ENCODE measurements at places on chromosomes 5 and 9. TPM values are rescaled to one million over a fixed set of nuclear protein-coding genes. Genes with fewer than 3 reads are reported as not detected.

The CCDC112 gene
- 11.3 TPM for total RNA-seq

The TMC1 gene
- total RNA-seq = not detected

The IFNB1 gene
- 0.61 TPM for total RNA-seq

The COL27A1 gene
- 20.1 TPM for total RNA-seq

The SELENOP gene
- 2.0 TPM for total RNA-seq

The CNTNAP3 gene
- 6.3 TPM for total RNA-seq

The SMU1 gene
- 12.3 TPM for total RNA-seq

The ANKRD55 gene
- not detected for total RNA-seq

The TXNDC8 gene
- total RNA-seq = not detected

The GMCL2 gene
- total RNA-seq = not detected

The GARIN3 gene
- not detected for total RNA-seq

The GRAMD2B gene
- total RNA-seq = 23.3 TPM

The SYNPO gene
- total RNA-seq = 0.92 TPM

The ZNF484 gene
- 6.3 TPM for total RNA-seq

GRCh38 chr5:35067985-35068384 lies 20.2 kb upstream of the AGXT2 start:
- no peak for DNase-seq

- no peak for DNase-seq
These were observed 77.0 kb downstream of the DCP2 start for GRCh38 chr5:113053511-113053995.

DNA sequence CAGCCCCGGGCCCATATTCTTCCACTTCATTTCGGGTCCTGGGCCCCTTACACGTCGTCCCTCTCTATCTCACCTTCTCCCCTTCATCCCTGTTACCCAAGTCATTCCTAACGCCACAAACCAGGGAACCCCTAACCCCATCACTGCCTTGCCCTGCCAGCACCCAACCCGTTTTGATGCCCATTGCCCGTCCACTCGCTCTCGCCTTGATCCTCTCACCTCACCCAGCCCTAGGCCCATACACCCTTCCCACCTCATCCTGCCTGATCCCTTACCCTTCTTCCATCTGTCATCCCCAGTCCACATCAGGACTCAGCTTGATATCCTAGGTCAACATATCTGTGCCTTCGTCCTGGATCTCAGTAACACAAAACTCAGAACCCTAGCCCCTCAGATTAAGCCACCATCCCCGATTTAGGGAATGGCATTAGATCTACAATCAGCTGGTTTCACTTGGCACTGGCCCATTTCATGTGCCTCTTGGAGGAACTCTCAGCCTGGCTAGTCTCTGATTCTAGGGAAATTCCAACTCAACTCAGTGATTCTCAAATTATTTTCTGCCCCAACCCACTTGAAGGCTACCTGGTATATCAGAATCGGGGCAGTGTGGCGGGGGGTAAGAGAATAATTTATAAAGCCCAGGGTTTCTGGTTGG lies 489 bp downstream of the CHMP5 start:
- DNase-seq = no peak

DNA sequence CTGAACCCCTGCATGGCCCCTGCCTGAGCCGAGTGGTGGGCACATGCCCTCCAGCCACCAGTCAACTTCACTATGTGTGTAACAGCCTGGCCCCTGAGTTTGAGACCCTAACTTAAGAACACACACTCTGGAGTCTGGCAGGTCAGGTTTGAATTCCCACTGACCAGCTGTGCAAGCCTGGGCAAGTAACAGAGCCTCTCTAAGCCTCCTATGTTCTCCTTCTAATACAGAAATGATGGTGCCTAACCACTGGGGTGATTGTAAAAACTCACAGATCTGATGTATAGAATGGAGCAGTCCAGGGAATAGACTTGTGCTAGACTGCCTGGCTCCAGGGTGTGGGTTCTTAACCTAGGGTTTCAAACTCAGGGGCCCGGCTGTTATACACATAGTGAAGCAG lies 16.7 kb upstream of the AKNA start:
- DNase-seq = no peak

DNA sequence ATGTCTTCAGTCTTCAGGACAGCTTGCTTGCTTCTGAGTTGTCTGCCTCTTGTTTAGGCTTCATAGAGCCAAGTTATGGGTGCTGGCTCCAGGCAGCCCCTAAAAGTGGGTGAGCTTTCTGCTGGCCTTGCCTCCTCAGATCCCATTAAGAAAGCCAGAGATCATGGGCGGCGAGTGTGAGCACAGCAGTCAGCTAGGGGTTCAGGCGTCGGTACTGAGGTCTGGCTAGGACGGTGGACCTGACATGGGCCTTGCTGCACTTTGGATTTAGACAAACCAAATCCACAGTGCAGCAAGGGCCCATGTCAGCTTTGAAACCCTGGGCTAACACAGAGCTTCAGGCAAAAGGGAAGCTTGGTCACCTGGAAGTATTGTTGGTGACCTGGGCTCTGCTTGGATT lies 17.6 kb downstream of the PSAT1 start:
- no peak for DNase-seq

GRCh38 chr9:119945686-119946085 lies 576.5 kb upstream of the BRINP1 start:
- DNase-seq = no peak

DNA sequence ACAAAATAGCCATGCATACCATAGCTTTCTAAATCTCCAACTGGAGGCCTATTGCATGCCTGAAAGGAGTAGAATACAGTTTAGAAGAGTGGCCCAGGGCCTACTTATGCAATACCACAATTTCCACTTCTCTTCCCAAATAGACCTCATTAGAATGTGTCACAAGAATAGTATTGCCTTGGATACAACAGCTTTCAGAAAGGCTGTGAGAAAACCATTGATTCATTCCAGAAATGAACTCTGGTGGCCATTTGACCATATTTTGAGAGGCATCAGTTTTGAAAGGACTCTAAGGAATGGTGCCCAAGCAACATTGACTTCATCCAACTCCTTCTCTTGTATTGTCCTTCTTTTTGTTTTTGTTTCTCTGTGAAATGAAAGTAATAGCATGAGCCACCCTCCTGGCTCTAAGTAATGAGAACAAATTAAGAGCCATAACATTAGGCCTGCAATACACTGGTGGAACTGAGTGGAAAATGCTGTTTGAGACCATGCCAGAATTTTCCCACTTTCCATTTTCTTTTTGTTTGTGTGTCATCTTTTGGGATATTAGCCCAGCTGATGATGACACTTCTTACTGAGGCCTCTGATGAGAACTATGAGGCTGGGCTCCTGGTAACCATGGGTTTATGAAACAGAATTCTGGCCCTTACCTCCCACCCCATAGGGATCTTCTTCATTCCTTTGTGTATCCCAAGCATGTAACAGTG lies 90.2 kb downstream of the TMEM174 start:
- DNase-seq = no peak

- no peak for DNase-seq
These were observed 30.8 kb upstream of the REEP2 start for GRCh38 chr5:138408023-138408422.

DNA sequence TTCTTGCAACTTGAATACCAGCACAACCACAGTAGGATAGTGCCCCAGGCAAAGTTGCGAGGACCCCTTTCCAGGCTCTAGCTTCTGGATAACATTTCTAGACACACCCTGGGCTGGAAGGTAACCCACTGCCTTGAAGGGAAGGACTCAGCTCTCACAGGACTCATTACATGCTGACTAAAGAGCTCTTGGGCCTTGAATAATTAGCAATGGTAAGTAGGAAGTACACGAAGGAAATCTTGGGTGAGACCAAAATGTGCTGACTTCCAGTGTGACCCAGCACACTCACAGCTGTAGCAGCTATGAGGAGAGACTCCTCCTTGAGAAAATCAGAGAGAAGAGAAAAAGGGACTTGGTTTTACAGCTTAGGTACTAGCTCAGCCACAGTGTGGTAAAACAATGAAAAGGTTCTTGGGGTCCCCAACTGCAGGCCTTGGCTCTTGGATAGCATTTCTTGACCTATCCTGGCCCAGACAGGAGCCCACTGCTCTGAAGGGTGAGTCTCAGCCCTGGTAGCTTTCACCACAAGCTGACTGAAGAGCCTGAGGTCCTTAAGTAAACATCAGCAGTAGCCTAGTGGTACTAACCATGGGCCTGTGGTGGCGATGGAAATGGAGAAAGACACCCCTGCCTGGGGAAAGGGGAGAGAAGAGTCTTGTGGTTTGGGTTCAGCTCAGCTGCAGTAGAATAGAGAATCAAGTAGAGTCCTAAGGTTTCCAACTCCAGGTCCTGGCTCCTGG lies 621.7 kb downstream of the SEMA5A start:
- DNase-seq = no peak

DNA sequence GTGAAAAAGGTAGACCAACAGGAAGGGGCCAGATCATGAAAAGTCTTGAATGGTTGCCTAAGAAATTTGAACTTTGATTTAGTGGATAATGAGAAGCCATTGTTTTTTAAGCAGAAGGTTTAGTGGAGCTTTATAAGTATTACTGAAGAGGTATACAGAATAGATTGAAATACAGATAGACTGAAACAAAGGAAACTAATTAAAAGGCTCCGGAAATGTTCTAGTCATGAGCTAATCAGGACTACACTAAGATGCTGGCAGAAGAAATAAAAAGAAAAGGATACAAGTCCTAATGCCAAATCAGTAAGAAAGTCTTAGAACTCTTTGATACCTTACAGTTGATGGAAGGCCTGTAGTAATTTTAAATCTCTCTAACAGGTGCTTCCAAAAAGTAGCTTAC lies 45.7 kb upstream of the RFX3 start:
- DNase-seq = no peak

- DNase-seq = no peak
These were observed 60.6 kb downstream of the PAM start for GRCh38 chr5:102815540-102816332.

DNA sequence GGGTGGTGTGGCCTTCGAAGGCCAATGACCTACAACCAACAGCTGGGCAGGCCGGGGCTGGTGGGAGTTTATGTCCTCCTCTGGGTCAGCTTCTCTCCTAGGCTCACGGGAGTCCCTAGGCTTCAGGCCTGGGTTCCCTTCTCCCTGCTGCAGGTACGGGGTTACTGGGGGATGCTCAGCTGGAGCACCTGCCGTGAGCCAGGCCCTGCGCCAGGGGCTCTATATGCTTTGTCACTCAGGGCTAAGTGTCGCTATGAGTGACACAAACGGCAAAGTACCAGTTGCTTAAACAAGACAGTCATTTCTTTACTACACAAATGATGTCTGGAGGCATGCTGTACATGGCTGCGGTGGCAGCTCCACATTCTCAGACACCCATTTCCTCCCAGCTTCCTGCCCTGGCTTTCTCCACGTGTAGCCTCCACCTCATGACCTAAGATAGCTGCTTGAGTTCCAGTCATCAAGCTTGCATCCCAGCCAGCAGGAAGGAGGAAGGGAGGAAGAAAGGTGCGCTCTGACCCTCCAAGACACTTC lies 22.5 kb upstream of the NINJ1 start:
- DNase-seq = no peak

GRCh38 chr5:127010362-127010761 lies 20.0 kb downstream of the MARCHF3 start:
- no peak for DNase-seq

DNA sequence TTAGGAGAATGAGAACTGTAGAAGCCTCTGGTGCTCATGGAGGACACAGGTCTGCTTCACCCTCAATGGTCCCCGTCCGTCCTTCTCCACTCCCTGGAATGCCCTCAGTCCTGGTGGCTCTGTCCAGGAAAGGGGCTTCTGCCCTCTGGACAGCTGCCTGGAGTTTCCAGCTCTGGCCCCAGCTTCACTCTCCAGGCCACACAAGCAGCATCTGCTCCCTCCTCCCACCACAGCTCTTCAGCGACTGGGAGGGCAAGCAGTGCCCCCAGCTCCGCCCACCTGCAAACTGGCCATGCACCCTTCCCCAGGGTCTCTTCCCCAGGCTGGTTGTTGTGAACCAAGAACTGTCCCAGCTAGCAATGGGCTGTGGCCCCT lies 4.7 kb downstream of the SARDH start:
- DNase-seq = no peak

DNA sequence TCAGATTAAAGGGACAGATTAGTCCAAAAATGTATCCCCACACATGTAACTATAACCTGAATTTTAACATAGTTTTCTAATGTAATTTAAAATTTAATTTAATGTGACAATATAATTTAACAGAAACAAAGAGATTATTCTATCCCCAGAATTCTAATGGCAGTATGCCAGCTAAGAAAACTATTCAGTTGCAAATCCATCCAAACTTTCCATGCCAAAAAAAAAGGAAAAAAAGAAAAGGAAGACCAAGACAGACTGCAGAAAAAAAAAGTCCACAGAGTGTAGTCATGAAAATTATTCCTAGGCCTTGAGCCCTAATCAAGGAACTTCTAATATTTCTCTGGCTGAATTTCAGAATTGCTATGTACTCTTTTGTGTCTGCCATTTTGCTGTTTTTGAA lies 217.6 kb downstream of the CDH18 start:
- DNase-seq = no peak

- no peak for DNase-seq
These were observed 173.0 kb downstream of the MACROH2A1 start for GRCh38 chr5:135225856-135226560.

- no peak for DNase-seq
These were observed 794.4 kb downstream of the CDH18 start for GRCh38 chr5:19193631-19194030.

DNA sequence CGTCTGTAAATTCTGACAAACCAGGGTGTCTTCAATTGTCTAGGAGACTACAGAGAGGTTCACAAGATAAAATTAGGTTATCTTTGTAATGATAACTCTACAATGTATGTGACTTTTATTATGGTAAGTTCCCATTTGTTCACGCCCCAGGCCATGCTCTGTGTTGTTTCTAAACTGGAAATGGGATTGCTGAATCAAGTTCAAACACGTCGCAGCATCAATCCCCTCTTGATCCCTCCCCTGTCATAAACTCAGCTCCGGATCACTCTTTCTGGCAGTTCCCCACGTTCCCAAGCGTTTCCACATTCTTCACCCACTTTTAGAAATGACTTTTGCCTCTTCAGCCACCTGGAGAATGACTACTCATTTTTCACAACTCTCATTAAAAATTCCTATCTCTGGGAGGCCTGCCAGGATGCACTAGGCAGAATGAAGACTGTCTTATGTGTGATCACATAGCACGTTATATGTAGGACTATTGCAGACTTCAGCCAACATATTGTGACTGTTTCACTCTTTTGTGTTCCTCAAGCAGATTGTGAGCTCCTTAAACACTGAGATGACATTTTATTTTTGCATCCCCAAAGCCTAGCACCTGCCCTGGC lies 1124.2 kb upstream of the WWC1 start:
- DNase-seq = no peak

- DNase-seq = no peak
These were observed 208.7 kb upstream of the IER5L start for GRCh38 chr9:129386812-129387177.

DNA sequence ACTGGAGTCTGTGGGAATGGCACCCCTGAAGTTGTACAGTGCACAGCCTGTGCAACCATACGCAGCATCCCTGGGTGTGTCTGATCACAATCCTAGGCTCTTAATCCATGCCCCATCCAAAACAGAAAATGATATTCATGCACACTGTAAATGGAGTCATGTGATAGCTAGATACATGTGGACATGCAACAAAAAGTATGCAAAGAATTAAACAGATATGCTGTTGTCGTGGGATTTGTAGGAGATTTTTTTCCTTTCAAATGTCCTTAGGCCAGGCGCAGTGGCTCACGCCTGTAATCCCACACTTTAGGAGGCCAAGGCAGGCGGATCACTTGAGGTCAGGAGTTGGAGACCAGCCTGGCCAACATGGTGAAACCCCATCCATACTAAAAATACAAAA lies 36.1 kb downstream of the PRRX2 start:
- DNase-seq = no peak
